ENCODE measurements at places on chromosomes 3 and 15.

GRCh38 chr15:87739081-87739480 is 517.5 kb downstream of the NTRK3 start:
- no peak for DNase-seq

- DNase-seq = no peak
These were observed 767.3 kb downstream of the GBE1 start for GRCh38 chr3:80994085-80994665.

GRCh38 chr3:65246561-65246960 is 558.8 kb upstream of the ADAMTS9 start:
- DNase-seq = no peak

- DNase-seq = no peak
These were observed 48.6 kb upstream of the TEX264 start for GRCh38 chr3:51622413-51622812.

DNA sequence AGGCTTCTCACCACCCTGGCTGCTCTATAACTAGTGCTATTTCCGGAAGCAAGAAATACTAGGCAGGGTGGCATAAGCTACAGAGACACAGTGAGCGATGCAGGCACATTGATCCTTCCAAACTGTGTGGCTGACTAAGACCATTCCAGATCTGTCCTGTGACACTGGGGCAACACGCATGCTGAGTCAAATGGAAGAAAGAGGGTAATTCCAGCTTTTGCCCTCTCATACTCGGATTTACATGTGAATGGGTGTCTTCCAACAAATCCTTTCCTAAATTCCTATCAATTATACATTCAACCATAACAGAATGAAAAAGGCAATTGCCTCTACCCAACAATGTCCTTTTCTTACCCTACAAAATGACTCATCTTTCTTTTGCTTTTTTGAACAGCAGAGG is 5.1 kb downstream of the FSIP1 start:
- no peak for DNase-seq

DNA sequence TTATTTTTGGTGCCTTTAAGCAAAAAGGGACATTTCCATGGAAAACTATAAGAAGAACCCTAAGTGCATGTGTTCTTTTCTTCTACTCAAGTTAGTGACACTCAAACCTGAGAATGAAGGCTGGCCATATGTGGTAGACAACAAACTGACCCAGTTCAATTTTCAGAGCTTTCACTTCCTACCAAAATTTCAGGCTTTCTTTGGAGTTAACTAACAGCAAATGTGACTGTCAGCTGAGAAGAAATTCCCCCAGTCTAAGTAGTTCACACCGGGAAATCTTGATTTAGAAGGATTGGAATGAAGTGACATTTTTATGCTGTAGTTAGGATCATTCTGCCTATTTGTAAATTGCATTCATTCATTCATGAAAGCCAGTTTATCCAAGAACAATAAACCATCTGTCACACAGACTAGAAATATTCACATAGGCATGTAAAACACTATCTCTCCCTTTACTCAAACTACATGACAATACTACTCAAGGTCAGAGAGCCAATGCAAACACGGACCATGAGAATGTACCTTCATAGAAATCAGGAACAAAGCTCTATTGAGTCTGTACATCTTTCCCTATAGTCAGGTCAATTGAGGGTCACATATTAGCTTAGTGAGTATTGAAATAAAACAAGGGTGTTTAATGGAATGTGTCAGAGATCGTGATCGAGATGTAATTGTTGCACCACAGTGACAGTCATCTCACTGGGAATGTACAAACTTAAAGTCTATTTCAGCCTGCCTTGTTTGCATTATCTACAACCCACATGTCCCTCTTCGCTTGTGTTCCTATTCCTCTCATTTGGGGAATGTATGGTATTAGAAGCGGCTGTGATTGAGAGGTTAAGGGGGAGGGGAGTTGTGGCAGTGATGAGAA is 113.8 kb upstream of the TGFBR2 start:
- no peak for DNase-seq

DNA sequence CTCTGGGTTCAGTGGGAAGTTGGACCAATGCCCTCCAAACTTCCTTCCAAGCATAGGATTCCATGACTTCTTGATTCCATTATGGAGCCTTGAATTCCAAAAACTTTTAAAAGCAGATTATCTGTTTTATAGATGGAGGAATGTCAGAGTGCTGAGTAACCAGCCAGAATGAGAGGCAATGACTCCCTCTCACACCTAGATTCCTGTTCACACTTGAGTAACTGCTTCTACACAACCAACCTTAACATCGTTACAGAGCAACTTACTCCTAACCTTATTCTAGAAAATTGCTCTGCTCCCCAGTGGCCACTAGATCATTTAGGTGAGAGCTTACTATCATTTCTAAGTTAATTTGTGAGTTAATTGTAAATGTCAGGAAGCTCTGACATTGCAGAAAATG is 24.2 kb upstream of the NR2F2 start:
- DNase-seq = no peak

DNA sequence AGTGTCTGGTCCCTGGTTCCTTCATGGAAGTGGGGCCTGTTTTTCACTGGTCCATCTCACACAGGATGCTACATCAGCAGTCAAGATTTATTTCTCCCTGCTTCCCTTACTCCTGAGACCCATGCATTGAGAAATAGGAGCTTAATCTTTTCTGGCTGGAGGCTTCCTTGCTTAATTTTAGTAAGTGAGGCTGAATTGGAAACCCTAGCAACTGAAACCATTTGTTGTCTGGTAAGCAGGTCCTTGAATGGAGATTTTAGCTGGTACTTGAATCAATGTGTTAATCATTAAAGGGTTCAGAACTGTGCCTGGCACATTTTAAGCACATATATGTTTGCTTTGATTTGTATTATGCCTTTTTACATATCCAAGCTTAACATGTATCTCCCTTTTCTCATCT is 20.2 kb upstream of the MEF2A start:
- no peak for DNase-seq

DNA sequence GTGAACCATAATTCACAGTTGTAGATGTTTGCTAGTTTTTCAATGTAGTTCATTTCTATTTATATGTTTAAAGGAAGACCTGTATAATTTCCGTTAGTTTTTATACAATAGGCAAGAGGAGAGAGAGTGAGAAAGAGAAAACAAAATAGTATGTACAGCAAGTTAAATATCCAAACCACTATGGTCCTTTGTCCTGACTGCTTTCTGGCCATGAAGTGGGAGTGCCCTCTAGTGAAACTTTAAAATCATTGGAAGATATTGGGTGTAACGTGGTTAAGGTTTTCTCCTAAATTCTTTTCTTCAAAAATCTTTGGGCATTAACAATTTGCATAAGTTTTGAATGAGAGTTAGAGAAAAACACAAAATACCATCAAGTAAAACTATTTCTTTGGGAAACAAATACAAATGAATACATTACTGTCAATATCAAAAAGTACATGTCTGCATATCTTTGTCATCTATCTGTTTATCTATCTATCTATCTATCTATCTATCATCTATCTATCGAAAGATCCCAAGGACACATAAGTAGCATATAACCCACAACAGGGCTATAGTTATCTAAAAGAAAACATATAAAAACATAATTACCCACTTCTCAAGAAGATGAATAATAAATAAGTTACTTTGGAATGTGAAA is 534.6 kb upstream of the ATP11B start:
- DNase-seq = no peak

DNA sequence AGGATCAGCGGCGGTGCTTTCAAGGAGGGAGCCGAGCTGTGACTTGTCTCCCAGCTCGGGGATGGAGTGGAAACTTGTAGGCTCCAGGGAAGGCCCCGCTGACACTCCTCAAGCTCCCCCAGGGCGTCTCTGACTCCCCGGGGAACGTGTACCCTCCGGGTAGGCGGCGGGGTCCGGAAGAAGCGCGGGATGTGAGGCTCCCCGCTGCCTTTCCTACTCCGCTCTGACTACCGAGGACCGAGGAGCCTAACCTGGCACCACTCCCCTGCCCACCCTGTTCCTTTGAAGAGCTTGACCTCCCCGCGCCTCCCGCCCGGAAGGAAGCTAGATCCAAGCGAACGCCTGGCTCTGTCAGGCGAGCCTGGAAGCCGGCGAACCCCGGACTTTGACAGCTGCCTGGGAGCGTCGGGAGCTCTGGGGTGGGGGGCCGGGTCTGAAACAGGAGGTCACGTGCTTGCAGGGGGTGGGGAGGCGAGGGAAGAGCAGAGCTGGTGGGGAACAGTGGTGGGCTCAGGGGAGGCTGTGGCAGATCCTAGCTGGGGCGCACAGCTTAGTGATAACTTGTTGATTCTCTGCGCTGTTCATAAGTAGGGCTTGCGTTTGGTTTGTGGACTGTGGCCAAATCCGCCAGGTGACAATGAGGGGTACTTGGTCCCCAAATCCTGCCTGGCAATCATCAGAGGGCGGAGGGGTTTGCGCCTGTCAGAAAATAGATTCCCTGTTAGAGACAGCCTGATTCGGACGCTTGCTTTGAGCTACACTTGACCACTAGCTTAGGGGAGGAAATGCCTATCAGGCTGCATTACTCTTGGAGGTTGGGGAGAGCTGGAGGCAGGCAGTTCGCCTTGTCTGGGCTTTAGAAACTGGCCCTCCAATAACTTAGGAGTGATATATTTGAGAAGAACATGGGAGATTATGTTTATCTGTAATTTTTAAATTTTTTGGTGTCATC is 1.2 kb downstream of the CLSTN2 start:
- no peak for DNase-seq

GRCh38 chr3:27349832-27350231 is 19.4 kb downstream of the NEK10 start:
- no peak for DNase-seq

DNA sequence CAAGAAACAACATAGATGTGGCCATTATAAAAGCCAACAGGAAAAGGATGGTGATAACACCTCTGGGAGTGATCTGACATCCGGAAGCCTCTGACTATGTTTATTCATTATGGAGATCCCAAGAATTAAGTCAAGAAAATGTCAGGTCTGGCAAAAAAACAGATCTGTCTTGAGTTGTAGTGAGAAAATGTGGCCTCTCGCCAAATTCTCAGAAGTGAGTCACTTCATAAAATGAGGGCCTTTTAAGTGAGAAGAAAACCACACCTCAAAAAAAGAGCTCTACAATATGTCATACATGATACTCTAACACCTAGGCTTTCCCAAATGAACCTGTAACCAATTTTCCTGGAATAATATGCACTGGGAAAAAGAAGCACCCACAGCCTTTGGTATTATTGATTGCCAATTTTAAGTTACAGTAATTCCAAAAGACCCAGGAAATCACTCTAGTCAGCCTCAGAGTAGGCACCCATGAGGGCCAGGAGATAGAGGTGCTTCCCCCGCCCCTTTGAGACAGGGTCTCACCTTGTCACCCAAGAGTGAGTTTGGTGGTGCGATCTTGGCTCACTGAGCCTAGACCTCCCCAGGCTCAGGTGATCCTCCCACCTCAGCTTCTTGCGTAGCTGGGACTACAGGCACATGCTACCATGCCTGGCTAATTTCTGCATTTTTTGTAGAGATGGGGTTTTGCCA is 38.0 kb downstream of the CCR3 start:
- peak; percentile 71 for DNase-seq

DNA sequence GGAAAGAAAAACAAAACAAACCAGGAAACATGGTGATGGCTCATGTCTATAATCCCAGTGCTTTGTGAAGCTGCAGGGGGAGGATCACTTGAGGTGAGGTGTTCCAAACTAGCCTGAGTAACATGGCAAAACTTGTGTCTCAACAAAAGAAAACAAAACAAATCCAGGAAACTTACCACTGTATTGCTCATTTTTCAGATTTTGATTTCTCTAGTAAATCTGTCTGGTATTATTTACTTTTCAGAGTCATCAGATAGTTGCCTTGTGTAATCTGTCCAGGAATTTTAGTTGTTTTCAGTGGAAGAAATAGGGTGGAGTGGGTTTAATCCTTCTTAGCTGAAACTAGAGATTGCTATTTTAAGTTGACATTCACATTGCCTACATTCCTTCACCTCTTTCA is 91.8 kb upstream of the ALCAM start:
- DNase-seq = no peak

- no peak for DNase-seq
These were observed 44.5 kb downstream of the CMSS1 start for GRCh38 chr3:99862208-99862607.

GRCh38 chr3:127196002-127196401 is 3.1 kb downstream of the PRR23E start:
- DNase-seq = no peak

Data from CD4-positive, alpha-beta T cell treated with Interleukin-6 at 100 ng/mL for 8 hours (primary cell).